ENCODE measurements at places on chromosomes 1 and 21. TPM values are rescaled to one million over a fixed set of nuclear protein-coding genes. Genes with fewer than 3 reads are reported as not detected.
A peak's percentile ranks its signal among the peaks of the same experiment; 100 is the strongest.

- no peaks in the 10 kb centered on the region for H3K36me3 ChIP-seq
- no peaks in the 10 kb centered on the region for H3K27me3 ChIP-seq
- peak overlapping the region; percentile 72 for H3K27ac ChIP-seq
- DNase-seq, result no peak
- H3K4me3 ChIP-seq, result no peak overlapping the region
Observed at GRCh38 chr1:8477166-8477982, 159.5 kb downstream of the SLC45A1 start.

- H3K27ac ChIP-seq, result no peak overlapping the region
- no peaks in the 10 kb centered on the region for H3K27me3 ChIP-seq
- H3K36me3 ChIP-seq, result no peaks in the 10 kb centered on the region
- H3K4me3 ChIP-seq, result no peak overlapping the region
- DNase-seq, result no peak
Observed at GRCh38 chr1:9907441-9907840, 2.6 kb downstream of the CTNNBIP1 start.

DNA sequence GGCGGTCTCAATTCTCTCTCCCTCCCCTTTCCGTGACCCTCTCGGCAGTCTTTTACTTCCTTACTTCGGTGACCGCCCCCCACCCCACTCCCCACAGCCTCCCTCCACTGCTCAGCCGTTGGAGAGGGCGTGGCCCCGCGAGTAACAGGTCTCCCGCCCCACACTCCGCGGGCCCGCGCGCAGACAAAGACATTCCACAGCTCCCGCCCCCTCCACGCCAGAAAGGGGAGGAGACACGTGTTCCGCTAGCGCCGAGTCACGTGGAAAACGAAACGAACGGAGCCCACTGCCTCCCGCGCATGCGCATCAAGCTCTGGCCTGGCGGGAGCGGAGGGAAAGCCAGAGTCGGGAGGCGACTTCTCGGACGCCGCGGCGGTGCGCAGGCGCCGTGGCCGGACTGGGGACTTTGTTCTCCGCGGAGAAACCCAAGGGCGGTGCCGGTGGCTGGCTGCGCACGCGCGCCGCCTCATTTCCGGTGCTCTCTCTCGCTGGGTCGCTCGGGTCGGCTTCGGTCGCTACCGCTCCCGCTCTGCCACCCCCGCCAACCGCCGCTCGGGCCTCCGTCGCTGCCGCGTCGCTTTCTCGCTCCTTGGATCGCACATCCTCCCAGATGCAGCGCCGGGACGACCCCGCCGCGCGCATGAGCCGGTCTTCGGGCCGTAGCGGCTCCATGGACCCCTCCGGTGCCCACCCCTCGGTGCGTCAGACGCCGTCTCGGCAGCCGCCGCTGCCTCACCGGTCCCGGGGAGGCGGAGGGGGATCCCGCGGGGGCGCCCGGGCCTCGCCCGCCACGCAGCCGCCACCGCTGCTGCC is at the start of gene KHDRBS1:
Gene KHDRBS1 (plus strand): TSS at position 483 of the 813 bp plus-strand sequence. CDS start 128 bp downstream, at position 611.
- peak within 1 kb of the TSS; percentile 95 for H3K4me3 ChIP-seq
- H3K27me3 ChIP-seq, result no peaks in the 10 kb centered on the region
- DNase-seq, result peak; percentile 100
- H3K27ac ChIP-seq, result peak within 1 kb of the TSS; percentile 99
- no peaks in the 10 kb centered on the region for H3K4me1 ChIP-seq

S100A9 gene
- total RNA-seq, result 73.4 TPM

DNA sequence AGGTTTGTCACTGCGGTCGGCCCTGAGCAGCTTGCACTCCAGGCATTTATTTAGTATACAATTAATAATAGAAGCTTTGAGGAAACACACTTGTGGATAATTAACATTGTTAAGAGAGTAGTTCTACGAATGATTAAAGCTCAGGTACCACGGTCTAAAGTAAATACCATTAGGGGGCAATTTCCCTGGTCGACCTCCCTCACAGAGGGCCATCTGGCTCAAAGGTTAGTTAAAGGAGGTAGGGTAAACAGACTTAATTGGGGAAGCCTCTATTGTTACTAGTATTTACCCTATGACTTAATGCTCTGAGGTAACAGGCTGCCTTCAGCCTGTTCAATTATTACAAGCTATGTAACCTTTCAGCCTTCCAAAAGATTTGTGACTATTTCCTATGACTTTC is 122.3 kb upstream of the SLC44A3 start:
- DNase-seq, result no peak
- H3K4me1 ChIP-seq, result no peaks in the 10 kb centered on the region
- no peaks in the 10 kb centered on the region for H3K36me3 ChIP-seq
- no peak overlapping the region for H3K27ac ChIP-seq
- H3K27me3 ChIP-seq, result no peaks in the 10 kb centered on the region
